Frontal cortex (tissue), 4 donors: ENCODE measurements at places on chromosomes 2 and 18. TPM values are rescaled to one million over a fixed set of nuclear protein-coding genes. Genes with fewer than 3 reads are reported as not detected.

- DNase-seq = peak; percentile 68
These were observed 1.0 kb downstream of the UBR3 start for GRCh38 chr2:169828141-169828811.

Gene MARCHF4
- 8.2 TPM for total RNA-seq

DNA sequence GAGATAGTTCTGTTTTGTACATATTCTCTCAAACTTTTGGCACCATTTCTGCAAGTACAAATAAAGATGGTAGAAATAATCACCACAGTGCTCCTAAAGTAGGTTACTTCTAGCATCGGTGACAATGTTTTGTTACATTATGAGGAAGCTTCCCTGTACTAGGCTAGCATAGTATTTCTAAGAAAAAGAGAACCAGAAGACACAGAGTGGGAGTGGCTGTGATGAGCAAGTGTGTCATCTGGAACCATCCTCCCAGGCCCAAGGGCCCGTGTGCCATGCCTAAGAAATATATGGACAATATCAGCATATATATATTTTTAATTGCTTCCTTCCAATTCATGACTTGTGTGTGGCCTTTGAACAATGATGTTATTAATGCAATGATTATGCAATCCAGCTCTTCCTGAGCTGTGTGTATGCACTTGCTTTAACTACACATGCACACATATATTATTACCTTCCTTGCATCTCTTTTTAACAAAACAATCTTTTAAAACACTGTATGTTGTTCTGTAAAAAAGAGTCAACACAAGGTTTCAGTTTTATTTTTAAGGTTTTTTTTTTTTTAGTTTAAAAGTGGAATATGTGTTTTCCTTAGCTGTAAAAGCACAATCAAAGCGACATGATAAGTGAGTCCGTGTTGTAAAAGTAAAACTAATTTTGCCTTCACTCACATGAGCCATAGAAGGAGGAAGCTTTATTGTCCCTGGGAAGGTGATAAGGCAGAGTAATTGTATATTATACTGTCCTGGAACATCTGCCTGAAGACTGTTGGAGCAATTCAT, 303.9 kb downstream of the ZNF407 start:
- DNase-seq = no peak

DNA sequence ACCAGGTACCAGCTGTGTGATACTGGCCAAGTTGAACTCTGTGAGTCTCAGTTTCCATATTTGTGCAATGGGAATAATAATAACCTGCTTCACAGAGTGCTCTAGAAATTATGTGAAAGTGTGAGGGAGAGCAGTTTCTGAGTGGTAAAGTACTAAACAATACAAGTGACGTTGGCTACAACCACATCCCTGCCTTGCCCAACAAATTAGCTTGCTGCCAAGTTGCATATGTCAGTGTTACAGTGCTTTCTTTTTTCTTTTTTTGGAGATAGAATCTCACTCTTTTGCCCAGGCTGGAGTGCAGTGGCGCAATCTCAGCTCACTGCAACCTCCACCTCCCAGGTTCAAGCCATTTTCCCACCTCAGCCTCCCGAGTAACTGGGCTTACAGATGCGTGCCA, 533.6 kb upstream of the MEX3C start:
- no peak for DNase-seq

Gene NR4A2
- total RNA-seq = 15.1 TPM
